Mesendoderm (in vitro differentiated cells): ENCODE measurements at places on chromosomes 6 and 20.

GRCh38 chr6:13682346-13682745 is 29.3 kb downstream of the RANBP9 start:
- H3K4me1 ChIP-seq, result no peaks in the 10 kb centered on the region
- H3K27me3 ChIP-seq, result no peaks in the 10 kb centered on the region
- no peak overlapping the region for H3K4me3 ChIP-seq
- no peaks in the 10 kb centered on the region for H3K36me3 ChIP-seq
- no peak for DNase-seq

- no peaks in the 10 kb centered on the region for H3K4me1 ChIP-seq
- no peaks in the 10 kb centered on the region for H3K27me3 ChIP-seq
These were observed 14.1 kb upstream of the SIRPB2 start for GRCh38 chr20:1505361-1505760.

- no peaks in the 10 kb centered on the region for H3K4me1 ChIP-seq
- DNase-seq, result peak; percentile 35
- H3K4me3 ChIP-seq, result no peak overlapping the region
These were observed 75.9 kb upstream of the SYNJ2 start for GRCh38 chr6:157905590-157906342.

DNA sequence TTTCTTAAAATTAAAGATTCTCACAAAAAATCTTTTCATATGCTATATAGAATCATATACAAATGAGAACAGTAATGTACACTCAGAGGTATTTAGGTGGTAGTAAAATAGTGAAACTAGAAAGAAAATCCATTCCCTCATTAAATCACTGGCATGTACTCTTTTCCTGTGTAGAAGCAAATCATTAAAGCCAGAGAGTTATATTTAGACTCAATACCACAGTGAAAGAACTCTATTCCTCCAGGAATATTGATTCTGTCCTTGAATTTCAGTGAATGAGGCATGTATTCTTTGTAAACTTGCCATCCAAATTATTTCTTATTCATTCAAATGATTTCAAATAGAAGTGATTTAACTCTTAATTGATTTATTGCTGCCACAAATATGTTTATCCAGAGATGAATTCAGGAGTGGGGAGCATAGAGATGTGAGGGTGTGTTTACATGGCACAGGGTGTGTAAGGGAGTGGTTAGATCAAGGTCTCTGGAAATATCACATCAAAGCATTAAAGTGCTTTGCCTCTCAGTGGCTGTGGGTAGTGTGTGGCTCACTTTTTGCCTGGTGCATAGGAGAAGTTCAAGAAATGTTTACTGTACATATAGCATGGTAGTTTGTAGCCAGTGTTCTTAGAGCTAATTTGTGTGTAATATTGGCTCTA is 141.2 kb downstream of the FAM83B start:
- DNase-seq, result no peak
- H3K36me3 ChIP-seq, result no peaks in the 10 kb centered on the region
- no peak overlapping the region for H3K4me3 ChIP-seq
- no peaks in the 10 kb centered on the region for H3K4me1 ChIP-seq
- H3K27me3 ChIP-seq, result no peaks in the 10 kb centered on the region

- no peak overlapping the region for H3K27ac ChIP-seq
- no peak overlapping the region for H3K4me3 ChIP-seq
- H3K36me3 ChIP-seq, result no peaks in the 10 kb centered on the region
These were observed 12.6 kb upstream of the SFT2D1 start for GRCh38 chr6:166354965-166355364.

DNA sequence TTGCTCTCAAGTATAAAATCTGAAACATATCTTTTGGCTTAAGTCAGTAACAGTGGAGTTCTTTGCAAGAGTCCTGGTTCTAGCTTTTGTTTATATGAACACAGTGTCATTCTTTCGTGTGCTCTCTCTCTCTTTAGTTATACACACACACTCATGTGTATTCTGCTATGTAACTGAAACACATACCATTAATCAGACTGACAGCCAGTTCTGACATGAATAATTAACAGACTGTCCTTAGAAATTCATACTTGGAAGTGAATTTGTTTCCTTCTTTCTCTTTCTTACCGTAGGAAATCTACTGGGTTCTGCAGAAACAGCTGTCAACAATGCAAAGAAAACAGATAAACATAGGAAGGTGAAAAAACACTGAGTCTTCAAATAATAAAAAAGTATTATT is 2.5 kb downstream of the MCM9 start:
- H3K27me3 ChIP-seq, result no peaks in the 10 kb centered on the region
- H3K27ac ChIP-seq, result no peak overlapping the region
- no peak for DNase-seq
- no peaks in the 10 kb centered on the region for H3K4me1 ChIP-seq

- H3K36me3 ChIP-seq, result no peaks in the 10 kb centered on the region
- no peaks in the 10 kb centered on the region for H3K4me1 ChIP-seq
- no peak overlapping the region for H3K4me3 ChIP-seq
- H3K27ac ChIP-seq, result no peak overlapping the region
- DNase-seq, result no peak
These were observed 267.2 kb upstream of the RNF24 start for GRCh38 chr20:4282550-4282949.

- H3K27me3 ChIP-seq, result no peaks in the 10 kb centered on the region
- DNase-seq, result no peak
- no peaks in the 10 kb centered on the region for H3K36me3 ChIP-seq
- H3K27ac ChIP-seq, result no peak overlapping the region
- H3K4me1 ChIP-seq, result peaks cover 4% of the 10 kb centered on the region
These were observed 1.7 kb downstream of the RPS6KA2 start for GRCh38 chr6:166625356-166625755.

DNA sequence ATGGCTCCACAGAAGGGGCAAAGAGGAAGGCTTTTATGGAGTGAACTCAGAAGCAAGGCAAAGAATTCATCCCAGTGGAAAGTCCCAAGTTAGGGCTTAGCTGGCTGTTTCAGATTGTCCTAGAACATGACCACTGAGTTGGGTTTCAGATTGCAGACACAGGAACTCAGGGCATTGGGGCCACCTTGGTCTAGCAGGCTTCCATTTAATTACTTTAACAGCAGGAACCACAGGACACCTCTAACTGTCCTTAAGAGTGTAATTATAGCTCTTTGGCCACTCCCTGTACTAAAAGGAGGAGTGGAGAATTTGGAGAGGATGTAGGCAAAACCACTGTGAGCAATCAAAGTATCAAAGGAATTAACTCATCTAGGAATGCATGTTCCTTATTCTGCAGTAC is 150.6 kb upstream of the AGPAT4 start:
- no peaks in the 10 kb centered on the region for H3K27me3 ChIP-seq
- H3K4me3 ChIP-seq, result no peak overlapping the region
- no peaks in the 10 kb centered on the region for H3K4me1 ChIP-seq
- DNase-seq, result no peak
- H3K36me3 ChIP-seq, result no peaks in the 10 kb centered on the region

DNA sequence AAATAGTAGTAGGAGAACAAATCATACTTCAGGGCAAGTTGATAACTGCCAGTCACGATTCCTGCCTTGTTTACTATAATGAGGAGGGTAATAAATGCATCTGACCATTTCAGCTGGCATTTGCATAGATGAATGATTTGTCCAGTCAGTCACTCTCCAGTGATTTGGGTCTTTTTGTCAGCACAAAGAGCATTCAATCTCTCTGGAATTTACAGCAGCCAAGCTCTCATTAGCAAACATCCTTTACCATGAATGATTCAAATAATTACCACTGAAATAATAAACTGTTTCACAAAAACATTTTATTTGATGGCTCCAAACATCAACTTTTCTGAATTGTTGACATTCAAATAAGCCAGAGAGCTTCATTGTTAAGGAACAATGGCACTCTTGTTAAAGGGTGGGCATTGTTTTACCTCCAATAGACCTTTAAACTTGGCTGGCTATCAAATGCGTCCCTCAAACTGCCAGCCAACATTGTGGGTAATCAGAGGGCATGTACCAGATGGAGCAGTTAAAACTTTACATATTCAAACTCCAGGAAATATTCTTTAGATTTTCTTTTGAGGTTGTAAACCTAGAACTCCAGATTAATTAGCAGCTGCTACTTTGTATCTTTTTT is 30.0 kb upstream of the FBXL4 start:
- no peak overlapping the region for H3K27ac ChIP-seq
- DNase-seq, result no peak
- H3K4me3 ChIP-seq, result no peak overlapping the region
- no peaks in the 10 kb centered on the region for H3K4me1 ChIP-seq
- no peaks in the 10 kb centered on the region for H3K36me3 ChIP-seq

DNA sequence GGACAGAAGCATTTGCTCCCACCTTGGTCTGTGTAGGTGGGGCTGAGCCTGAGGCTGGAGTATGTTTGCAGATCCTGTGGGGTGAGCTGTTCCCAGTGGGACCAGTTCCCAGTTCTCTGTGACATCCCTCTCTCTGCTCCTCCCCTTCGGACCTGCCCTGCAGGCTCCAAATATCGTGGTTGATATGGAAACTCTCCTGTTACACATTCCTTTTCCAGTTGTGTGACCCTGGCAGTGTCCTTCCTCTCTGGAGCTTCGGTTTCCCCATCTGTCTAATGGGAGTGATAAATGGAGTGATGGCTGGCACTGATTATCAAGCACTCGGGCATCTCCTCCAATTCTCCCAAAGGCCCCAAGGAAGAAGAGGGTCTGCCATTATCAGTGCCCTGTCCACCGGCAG is 15.7 kb upstream of the TGM2 start:
- DNase-seq, result no peak
- H3K36me3 ChIP-seq, result no peaks in the 10 kb centered on the region
- no peaks in the 10 kb centered on the region for H3K27me3 ChIP-seq
- no peaks in the 10 kb centered on the region for H3K4me1 ChIP-seq
- H3K4me3 ChIP-seq, result no peak overlapping the region

DNA sequence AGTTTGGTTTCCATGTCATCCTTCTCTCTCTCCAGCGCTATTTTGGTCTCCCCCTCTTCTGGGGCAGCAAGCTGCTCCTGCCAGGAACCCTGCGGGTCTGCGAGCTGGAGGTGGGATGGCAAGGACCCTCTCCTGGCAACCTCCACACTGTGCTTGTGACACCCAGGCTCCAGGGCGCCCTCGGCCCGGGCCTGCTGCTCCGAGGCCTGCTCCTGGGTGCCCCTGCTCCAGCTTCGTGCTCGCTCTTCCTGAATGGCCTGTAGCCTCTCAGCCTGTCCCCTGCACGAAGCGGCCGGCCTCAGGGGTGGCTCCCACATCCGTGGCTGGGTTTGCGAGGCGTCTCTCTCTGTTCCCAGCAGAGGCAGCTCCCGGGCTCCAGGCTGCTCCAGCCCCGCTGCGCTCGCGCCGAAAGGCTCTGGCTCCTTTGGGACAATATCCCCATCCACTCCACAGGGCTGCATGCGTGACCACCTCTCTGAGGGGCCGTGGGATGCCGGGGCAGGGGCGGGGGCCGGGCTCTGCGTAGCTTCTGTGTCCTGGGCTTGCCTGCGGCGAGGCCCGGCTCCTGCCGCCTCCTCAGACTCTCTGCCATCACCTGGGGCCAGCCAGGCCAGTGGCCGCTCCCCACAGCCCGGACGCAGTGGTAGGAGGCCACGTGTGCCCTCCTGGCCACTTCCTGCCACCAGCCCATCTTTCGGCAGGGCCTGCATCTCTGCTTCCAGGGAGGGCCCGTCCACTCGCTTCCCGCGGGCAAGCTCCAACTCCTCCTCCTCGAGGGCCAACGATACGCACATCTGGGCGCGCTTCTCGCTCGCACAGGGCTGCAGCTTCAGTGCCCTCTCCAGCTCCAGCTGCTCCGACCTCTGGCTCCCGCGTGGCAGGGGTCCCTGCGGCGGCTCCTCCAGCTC is 68.9 kb downstream of the GINS1 start:
- H3K4me1 ChIP-seq, result no peaks in the 10 kb centered on the region
- H3K36me3 ChIP-seq, result peaks cover 7% of the 10 kb centered on the region
- no peak overlapping the region for H3K27ac ChIP-seq
- H3K4me3 ChIP-seq, result no peak overlapping the region

- no peak overlapping the region for H3K27ac ChIP-seq
- no peaks in the 10 kb centered on the region for H3K36me3 ChIP-seq
- H3K4me1 ChIP-seq, result peaks cover 4% of the 10 kb centered on the region
- no peak overlapping the region for H3K4me3 ChIP-seq
These were observed 25.8 kb downstream of the BCAS4 start for GRCh38 chr20:50820515-50821256.

DNA sequence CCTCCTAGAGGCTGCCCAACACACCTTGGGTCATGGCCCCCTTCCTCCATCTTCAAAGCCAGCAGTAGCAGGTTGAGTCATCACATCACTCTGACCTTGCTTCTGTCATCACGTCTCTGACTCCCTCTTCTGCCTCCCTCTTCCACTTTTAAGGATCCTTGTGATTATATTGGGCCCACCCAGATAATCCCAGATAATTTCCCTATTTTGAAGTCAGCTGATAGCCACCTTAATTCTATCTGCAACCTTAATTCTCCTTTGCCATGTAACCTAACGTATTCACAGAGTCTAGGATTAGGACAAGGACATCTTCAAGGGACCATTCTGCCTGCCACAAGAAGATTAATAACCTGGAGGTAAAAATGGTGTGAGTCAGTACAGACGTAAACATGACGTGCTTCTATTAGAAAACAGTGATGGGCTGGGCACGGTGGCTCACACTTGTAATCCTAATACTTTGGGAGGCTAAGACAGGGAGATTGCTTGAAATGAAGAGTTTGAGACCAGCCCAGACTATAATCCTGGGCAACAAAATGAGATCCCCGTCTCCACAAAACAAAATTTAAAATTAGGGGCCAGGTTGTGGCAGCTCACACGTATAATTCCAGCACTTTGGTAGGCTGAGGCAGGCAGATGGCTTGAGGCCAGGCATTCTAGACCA is 3.3 kb downstream of the ZSWIM3 start:
- no peaks in the 10 kb centered on the region for H3K4me1 ChIP-seq
- no peak overlapping the region for H3K4me3 ChIP-seq
- no peak overlapping the region for H3K27ac ChIP-seq
- H3K36me3 ChIP-seq, result no peaks in the 10 kb centered on the region

- H3K36me3 ChIP-seq, result no peaks in the 10 kb centered on the region
- no peaks in the 10 kb centered on the region for H3K27me3 ChIP-seq
- H3K4me1 ChIP-seq, result peaks cover 7% of the 10 kb centered on the region
- H3K4me3 ChIP-seq, result no peak overlapping the region
These were observed 46.4 kb upstream of the SPDEF start for GRCh38 chr6:34602318-34603111.

GRCh38 chr20:8749986-8750385 is 318.9 kb upstream of the PLCB4 start:
- H3K36me3 ChIP-seq, result no peaks in the 10 kb centered on the region
- H3K27ac ChIP-seq, result no peak overlapping the region
- no peaks in the 10 kb centered on the region for H3K4me1 ChIP-seq
- no peak for DNase-seq
- H3K27me3 ChIP-seq, result no peaks in the 10 kb centered on the region

- no peak overlapping the region for H3K27ac ChIP-seq
- H3K4me3 ChIP-seq, result no peak overlapping the region
These were observed 236.3 kb downstream of the HAO1 start for GRCh38 chr20:7703996-7704395.

GRCh38 chr20:47612670-47613069 is 111.0 kb downstream of the NCOA3 start:
- no peak overlapping the region for H3K27ac ChIP-seq
- H3K36me3 ChIP-seq, result no peaks in the 10 kb centered on the region
- no peak for DNase-seq
- H3K4me3 ChIP-seq, result no peak overlapping the region
- H3K27me3 ChIP-seq, result no peaks in the 10 kb centered on the region
